ENCODE measurements at places on chromosomes 1 and 21.

- DNase-seq: no peak
Observed at GRCh38 chr1:61864489-61864888, 122.2 kb downstream of the PATJ start.

- DNase-seq: no peak
Observed at GRCh38 chr1:170407581-170407980, 124.4 kb upstream of the GORAB start.

DNA sequence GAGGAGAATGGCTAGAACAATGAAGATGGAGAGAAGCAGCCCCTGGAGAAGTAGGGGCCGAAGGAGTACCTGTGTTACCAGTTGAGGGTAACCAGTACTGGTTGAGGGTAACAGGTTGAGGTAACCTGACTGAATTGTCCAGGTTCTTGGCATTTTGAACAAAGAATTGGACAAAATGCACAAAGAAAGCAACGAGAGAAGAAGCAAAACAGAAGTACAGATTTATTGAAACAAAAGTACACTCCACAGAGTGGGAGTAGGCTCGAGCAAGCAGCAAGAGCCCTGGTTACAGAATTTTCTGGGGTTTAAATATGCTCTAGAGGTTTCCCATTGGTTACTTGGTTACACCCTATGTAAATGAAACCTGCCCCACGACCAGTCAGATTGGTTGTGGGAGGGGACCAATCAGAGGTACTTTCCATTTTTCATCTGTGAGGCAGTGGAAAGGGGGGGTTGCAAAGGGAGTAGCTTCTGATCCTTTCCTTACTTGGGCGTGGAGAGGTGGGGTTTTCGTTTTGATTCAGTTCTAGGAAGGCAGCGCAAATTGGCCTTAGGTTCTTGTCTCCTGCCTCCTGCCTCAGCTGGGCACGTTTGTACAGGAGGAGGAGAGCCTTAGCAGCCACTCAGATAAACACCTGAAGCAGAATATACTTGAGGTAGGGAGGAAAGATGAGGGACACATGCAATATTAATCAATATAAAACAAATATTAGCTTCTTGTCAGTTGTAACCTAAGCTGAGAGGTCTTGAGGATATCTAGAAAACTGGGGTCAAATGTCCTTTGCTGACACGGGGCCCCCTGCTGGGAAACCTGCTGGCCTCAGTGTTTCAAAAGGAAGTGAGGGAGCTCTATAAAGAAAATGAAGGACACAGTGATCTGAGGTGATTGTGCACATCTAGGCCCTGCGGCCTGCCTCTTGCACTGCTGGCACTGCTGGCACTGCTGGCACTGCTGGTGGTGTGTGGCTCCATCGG lies 14.3 kb upstream of the LSM10 start:
- no peak for DNase-seq

DNA sequence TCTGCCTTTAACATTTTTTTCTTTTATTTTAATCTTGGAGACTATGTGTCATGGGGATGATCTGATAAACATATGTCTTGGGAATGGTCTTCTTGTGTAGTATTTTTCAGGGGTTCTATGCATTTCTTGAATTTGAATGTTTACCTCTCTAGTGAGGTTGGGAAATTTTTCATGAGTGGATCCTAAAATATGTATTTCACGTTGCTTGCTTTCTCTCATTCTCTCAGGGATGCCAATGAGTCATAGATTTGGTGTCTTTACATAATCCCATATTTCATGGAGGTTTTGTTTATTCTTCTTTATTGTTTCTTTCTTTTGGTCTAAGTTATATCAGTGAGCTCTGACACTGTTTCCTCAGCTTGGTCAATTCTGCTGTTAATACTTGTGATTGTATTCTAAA lies 1237.2 kb downstream of the PLA2G4A start:
- no peak for DNase-seq

GRCh38 chr1:112714313-112715263 lies 544 bp downstream of the PPM1J start:
- DNase-seq: no peak

DNA sequence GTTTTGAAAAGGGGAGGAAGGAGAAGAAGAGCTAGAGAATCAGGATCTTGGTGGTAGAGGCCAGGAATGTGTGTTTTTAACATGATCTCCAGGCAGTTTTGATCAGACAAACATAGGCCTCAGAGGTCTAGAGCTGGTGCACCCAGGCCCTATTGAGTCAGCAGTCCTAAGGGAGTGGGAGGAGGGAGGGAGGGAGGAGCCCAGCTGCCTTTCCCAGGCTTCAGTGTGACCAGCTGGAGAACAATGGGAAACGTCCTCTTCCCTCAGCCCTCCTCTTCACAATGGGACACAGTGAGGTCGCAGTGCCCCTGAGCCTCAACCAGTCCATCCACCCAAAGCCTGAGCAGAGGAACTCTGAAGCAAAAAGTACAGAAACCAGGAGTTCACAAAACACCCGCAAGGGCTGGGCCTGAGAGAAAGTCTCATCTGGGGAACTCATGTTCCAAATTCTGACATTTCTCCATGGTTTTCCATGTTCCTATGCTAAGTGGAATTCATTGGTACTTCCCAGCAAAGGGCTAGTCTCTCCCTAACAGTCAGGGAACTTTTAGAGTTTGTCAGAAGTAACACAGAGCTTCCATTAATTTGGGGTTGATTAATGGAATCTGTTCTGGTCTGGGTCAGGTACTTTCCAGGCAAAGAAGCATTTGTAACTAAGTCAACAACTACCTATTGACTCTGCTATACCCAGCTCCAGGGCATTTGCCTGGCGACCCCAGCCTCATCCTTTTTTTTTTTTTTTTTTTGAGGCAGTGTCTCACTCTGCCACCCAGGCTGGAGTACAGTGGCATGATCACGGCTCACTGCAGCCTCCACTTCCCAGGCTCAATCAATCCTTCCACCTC lies 37.5 kb downstream of the ELAPOR1 start:
- DNase-seq: no peak

DNA sequence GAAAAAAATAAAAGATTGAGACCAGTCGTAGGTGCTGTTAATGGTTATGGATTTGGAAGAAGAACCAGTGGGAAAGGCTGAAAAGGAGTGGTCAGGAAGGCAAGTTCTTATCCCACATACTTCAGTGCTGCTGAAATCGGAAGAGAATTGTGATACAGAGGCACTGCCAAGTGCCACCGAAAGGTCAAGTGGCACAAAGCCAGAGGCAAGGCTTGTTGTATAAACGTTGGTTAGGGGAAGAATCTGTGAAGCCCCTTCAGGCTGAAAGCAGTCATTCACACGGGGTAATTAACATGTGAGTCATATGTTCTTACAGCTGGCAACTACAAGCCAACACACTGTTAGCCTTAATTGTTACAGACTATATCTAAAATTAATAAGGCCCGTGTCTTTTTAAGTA lies 48.8 kb downstream of the ZBTB40 start:
- DNase-seq: no peak

DNA sequence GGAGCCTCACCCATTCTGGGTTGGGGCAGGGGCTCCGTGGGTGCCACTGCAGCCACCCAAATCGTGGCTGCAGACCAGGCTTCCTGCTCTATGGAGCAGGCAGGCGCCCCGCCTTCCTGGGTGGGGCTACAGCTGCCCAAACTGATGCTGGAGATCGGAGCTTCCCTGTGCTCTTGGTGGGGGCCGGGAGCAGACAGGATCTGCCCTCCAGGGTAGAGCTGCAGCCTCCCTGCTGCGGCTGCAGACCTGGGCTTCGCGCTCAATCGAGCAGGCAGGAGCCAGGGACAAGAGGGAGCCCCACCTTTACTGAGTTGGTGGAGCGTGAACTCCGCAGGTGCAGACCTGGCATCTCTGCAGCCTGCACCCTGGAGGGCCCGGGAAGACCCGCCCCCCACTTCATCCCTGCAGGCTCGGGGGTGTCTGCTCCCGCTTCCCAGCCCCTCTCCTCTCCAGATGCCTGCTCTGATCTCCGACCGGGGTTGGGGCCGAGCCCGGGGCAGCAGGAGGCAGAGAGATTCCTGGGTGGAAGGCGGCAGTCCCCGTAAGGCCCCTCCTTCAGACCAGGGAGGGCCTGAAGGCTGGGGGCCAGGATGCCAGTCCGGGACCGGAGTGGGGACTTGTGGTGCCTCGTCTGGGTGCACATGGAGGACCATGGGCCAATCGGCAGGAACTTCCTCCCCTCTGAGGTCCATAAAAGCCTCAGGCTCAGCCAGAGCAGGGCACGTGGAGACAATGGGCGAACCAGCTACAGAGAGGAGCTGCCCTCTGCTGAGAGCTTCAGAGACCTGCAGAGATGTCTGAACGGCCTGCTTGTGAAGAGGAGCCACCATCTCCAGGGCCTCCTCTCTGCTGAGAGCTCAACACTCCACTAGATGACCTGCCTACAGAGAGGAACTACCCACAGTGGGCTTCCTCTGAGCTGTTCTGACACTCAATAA lies 359.3 kb downstream of the SMYD3 start:
- DNase-seq: no peak

- no peak for DNase-seq
Observed at GRCh38 chr1:39380036-39380435, 111.4 kb upstream of the BMP8A start.

DNA sequence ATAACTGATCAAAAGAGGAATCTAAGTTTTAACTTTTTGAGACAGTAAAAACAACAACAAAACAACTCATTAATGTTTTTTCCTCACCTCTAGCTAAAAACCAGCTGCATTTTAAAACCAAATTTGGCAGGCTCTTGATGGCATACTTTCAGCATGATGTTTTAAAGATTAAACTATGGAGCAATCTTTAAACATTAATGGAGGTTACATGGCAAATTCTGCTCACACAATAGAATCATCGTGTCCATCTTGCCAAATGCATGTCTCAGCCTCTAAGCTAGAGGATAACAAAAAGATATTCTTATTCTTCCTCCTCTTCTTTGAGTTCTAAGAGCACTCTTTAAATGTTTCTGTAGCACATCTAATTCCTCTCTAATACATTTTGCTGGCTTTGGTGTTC lies 579.8 kb upstream of the PKN2 start:
- DNase-seq: no peak

DNA sequence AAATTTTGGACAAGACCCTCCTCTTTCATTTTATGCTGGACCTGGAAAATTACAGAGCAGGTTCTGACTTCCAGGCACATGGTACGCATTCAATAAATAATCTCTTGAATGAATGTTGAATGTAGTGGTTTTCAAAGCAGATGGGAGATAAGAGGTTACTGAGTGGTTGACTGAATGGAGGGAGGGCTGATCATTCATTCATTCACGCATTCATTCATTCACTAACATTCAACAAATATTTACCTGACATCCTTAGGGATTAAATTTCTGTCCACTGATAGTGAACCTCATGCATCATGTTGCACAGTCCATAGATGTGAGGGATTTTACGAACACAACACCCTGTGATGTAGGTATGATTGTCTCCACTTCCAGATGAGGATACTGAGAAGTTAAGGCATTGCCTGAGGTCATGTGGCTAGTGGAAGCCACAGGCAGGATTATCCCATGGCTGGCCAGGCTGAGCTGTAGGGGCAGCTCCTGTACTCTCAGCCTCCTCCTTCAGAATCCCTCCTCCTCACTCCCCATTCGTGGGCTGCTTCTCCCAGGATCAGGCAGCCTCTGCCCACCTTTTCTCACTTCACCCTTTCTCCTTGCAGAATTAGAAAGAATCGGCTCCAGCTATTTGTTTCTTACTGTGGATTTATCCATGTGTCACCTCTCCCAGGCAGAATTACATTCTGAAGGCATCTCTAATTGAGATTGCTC lies 48.4 kb upstream of the ATP5PO start:
- DNase-seq: no peak

- no peak for DNase-seq
Observed at GRCh38 chr21:39451332-39452206, at the start of gene SH3BGR. Gene SH3BGR (plus strand): TSS chr21:39451970. CDS start chr21:39452097, 127 bp downstream.

GRCh38 chr21:16186742-16187141 lies 457.0 kb downstream of the USP25 start:
- DNase-seq: no peak

DNA sequence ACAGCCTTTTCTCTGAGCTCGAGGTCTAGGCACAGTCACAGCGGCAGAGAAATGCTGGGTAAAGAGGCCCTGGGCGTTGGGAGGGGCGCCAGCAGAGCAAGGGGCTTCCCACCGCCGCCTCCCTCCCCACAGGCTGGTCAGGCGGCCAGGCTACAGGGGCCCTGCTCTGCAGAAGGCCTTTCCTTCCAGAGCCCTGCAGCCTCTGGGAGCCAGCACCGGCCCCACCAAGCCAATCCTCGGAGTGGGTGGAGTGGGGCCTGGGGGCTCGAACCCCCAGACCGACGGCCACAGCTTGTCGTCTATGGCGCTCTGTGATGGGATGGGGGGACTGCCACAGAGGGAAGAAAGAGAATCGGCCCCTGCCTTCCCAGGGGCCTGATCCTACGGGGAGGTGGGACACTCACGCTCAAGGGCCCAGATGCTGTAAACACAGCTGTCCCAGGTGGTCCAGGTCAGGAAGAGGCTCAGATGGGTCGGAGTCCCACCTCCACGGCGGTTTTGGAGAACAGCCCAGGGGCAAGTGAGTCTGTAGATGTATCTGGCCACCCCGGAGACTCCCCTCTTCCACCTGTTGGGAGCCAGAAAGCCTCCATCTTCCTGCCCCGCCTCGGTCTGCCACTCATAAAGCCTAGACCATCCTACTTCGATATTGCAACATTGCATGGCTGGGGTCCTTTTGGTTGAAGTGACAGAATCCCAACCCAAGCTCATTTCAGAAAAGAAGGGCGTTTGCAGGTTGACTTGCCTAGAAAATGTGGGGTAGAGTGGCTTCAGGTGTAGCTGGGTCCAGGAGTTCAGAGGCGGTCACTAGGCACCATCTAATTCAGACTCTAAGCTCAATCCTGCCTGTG lies 95.6 kb downstream of the SIK1 start:
- DNase-seq: no peak

- no peak for DNase-seq
Observed at GRCh38 chr21:46115441-46116188, 17.7 kb downstream of the COL6A2 start.

- no peak for DNase-seq
Observed at GRCh38 chr1:211132721-211133392, 1.1 kb downstream of the KCNH1 start.

- DNase-seq: no peak
Observed at GRCh38 chr1:102234753-102235359, 238.1 kb upstream of the OLFM3 start.

GRCh38 chr1:23431431-23431830 lies 6.9 kb upstream of the TCEA3 start:
- DNase-seq: no peak

DNA sequence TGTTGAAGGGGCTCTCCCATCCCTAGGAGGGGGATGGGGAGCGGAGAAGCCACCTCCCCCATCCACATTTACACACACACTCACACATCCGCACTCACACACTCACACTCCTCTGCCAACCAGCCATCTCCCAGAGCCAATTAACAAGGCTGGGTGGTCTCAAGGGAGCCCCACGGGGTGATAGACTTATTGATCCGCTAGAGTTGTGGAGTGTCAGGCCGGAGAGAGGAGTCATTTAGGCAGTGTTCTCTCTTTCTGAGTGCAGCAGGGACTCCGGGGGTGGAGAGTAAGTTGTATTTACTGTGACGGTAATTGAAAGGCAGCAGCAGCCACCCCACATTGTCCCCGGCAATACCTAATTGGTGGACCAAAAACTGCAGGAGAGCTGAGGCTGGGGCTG lies 61.6 kb downstream of the KLHDC7A start:
- no peak for DNase-seq

All from stimulated activated CD8-positive, alpha-beta memory T cell treated with anti-CD3 and anti-CD28 coated beads, Interleukin-7, amount 100 ng/mL, for 1 hour (primary cell).